Activated CD4-positive, alpha-beta T cell treated with anti-CD3 and anti-CD28 coated beads, Interleukin-2, amount 50 U/mL, for 48 hours (primary cell): ENCODE measurements at places on chromosomes 2 and 18.

GRCh38 chr2:216500572-216500971 is 1.9 kb downstream of the RPL37A start:
- DNase-seq, result no peak

DNA sequence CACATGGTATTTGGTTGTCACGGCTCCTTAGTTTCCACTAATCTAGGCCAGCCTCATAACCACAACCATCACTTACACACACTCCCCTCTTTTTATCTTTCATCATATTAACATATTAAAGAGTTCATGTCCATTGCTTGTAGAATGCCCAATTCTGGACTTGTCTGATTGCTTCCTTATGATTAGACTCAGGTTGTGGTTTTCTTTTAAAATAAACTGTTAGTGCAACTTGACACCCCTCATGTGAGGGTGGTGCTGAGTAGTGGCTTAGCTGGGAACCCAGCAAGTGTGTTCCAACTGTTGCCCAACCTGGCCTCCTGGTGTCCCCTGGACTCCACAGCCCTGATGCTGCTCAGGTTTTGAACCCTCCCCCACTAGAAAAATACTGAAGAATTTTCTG is 20.1 kb upstream of the CD207 start:
- no peak for DNase-seq

DNA sequence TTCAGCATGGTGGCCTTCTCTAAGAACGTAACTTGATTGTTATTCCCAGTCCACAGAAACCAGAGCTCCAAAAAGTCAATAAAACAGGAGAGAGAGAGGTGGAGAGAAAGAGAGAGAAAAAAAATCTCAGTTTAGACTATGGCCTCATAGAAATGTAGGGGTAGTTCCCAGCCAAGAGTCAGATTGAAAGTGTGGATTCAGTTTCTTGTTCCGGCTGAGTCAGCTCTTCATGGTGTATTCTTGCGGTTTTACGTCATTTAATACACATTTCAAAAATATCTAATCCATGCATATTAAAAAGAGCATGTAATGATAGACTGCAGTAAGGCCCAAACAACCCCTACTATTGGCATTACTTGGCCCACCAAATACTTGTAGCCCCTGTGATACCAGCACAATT is 303.9 kb downstream of the ETAA1 start:
- no peak for DNase-seq

- peak; percentile 64 for DNase-seq
Measured at GRCh38 chr2:201261471-201261870, 1.1 kb downstream of the CASP8 start.

DNA sequence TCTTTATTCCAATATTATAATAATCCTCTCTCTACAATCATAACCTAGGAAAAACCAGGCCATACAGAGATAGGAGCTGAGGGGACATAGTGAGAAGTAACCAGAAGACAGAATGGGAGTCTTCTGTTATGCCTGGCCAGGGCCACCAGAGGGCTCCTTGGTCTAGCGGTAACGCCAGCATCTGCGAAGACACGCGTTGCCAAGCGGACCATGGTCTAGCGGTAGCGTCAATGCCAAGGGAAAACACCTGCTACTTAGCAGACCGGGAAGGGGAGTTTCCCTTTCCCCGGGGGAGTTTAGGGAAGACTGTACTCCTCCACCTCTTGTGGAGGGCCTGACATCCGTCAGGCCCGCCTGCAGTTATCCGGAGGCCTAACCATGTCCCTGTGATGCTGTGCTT is 36.6 kb downstream of the ARL6IP6 start:
- peak; percentile 11 for DNase-seq

DNA sequence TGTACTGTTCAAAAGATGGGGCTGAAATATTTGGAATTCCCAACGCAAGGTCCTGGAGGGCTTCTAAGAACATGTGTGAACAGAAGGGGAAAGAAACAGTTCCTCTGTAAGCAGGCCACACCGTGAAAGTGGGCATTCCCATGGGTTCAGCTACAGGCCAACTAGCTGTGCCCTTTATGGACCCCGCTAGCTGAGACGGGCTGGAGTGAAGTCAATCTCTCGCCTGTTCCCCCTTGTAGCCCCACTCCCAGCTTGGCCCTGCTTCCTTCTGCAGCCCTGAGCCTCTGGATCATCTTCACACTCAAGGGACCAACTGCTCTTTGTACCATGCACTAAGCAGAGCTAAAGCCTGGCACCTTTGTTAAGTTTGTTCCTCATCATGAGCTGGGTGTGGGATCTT is 55.4 kb downstream of the POLR1A start:
- DNase-seq, result no peak

- DNase-seq, result no peak
Measured at GRCh38 chr18:8400193-8400752, 209.0 kb upstream of the RAB12 start.

DNA sequence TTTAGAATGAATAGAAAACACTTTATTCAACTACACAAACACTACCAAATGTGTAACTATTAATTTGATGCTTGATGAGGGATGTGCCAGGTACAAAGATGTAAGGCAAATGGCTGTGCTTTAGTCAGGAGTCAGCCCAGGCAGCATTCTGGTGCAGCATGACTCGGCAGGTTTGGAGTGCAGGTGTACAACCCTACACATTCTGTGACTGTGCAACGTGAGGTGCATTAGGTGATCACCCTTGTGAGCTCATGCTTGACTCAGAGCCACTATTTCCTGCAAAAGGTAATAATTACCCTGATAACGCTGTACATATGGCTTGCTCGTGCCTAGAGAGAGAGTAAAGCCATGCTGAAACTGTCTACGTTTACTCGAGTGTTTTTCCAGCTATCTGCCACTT is 288.7 kb upstream of the DSEL start:
- DNase-seq, result no peak

- no peak for DNase-seq
Measured at GRCh38 chr18:6589923-6590322, 139.6 kb upstream of the ARHGAP28 start.

- peak; percentile 20 for DNase-seq
Measured at GRCh38 chr2:224520064-224520463, 65.1 kb downstream of the CUL3 start.

- no peak for DNase-seq
Measured at GRCh38 chr2:230777721-230778120, 65.1 kb downstream of the CAB39 start.

DNA sequence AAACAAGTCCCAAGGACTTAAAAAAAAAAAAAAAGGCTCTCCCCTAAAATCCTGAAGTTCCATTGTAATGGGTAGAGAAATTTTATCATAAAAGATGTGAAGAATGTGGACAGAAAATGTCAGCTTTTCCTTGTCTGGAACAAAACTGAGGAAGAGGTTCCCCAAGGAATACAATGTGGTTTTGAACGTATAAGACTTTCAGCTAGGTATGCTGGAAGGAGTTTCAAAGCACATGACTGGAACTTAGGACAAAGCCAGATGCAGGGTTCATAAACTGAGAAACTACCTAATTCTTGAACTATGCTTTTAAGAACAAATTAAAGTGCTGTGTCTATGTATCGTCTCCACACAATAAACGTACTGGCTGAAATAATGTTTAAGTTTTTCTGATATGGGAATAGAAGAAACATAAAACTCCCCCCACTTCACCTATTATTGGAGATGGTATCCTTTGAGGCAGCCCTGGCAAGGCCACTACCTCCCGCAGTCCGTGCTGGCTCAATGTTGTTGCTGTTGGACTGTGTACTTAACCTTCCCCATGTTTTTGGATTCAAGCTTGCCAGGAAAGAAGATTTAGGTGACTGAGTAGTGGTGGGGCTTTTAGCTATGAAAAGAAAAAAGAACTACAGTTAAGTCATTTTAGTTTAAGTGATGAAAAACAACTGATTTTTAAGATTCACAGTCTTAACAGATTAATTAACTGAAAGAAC is 84.2 kb upstream of the DNER start:
- no peak for DNase-seq

GRCh38 chr2:140990416-140990815 is 1140.4 kb downstream of the LRP1B start:
- no peak for DNase-seq

DNA sequence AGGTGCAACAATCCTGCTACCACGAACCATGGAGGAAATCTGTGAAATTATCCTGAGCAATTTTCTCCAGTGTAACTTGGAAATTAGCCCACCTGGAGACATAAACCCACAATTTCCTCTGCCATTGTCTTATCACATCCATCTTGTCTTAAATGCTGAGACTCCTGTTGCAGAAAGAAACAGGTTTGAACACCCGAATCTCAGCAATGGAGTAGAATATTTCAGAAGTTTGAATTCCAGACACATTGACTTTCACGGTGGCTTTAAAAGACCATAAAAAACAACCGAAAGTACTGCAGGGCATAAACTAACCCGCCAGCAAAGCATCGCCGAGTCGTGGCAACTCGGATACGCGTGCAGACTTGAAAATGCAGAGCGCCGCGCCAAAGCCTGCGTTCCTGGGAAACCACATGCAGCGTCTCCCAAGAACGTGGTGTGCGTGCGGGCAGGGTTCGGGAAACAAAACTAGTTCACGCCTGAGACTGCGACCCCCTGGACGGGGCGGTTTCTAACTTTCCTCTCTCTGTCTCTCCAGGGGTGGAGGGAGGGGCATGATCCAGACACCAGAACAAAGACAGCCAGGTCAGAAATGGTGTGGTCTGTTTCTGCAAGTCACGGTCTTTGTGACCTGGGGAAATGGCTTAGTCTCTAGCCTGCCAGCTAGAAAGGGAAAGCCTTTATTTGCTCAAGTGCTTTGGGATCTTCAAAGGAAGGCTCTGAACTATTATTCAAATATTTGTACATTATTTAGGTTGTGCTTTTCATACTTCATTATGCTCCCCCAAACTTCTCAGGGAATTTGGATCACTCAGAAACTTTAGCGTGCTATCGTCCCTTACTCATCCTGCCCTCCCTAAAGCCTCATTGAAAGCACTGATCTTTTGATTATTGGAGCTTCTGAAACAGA is 26.9 kb upstream of the KCTD1 start:
- DNase-seq, result peak; percentile 5

DNA sequence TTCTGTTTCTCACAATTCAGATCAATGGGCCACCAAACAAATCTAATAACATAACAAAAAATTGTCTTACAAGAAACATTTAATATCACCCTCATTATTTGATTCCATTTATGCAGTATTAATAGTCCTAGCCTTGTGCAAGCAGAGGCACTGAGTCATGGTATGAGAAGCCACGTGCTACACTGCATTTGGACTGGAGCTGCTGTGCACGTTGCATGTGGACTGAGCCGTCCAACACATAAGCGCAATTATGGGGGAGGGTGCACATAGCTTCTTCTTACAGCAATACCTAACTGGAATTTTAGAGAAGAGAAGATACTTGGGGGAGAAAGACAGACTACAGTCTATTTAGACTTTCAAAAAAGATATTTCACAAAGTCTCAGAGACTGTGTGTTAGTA is 329.6 kb upstream of the ID2 start:
- no peak for DNase-seq

- no peak for DNase-seq
Measured at GRCh38 chr2:112887964-112888749, 22.8 kb upstream of the IL37 start.

DNA sequence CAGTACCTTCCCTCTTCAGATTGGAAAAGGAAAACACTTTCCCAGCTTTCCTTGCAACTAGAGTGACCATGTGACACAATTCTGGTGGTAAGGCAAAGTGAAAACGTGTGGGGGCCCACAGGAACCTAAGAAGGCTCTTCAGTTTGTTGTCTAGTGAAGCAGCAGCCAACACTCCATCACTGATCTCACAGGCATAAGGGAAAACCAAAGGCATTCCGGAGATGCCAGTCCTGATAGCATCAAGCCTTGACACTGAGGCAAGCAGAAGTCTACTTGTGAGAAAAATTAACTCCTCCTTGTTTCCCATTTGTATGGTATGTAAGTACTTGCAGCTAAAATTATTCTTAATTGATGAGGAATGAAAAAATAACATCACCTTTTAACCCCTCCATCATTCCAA is 88.3 kb downstream of the ETAA1 start:
- no peak for DNase-seq
